ENCODE measurements at places on chromosomes 7 and 10. TPM values are rescaled to one million over a fixed set of nuclear protein-coding genes. Genes with fewer than 3 reads are reported as not detected.

LBX1 gene
- not detected for total RNA-seq

- H3K27ac ChIP-seq, result no peak overlapping the region
- no peak overlapping the region for H3K4me3 ChIP-seq
- H3K36me3 ChIP-seq, result no peaks in the 10 kb centered on the region
- no peaks in the 10 kb centered on the region for H3K4me1 ChIP-seq
These were observed 70.9 kb upstream of the MGMT start for GRCh38 chr10:129396021-129396722.

GRCh38 chr10:52359441-52359840 is 45.4 kb downstream of the DKK1 start:
- no peaks in the 10 kb centered on the region for H3K4me1 ChIP-seq
- no peak overlapping the region for H3K27ac ChIP-seq
- no peak overlapping the region for H3K4me3 ChIP-seq
- no peak for DNase-seq
- no peaks in the 10 kb centered on the region for H3K36me3 ChIP-seq

DNA sequence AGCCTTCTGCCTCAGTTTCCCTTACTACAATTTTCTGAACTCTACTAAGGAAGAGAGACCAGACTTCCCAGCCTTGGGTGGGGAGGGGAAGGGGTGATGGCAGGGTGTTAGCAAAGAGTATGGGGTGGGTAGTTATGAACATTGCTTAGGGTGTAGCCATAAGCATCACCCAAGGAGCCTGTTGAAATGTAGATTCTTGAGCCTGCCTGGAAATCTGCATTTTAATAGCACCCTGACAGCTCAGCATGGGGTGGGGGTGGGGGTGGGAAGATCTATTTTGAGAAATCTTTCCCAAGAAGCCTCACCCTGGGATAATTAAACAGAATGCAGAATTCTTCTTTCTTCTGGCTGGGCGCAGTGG is 164.8 kb downstream of the NRF1 start:
- H3K4me1 ChIP-seq, result peaks cover 5% of the 10 kb centered on the region
- DNase-seq, result no peak
- H3K27me3 ChIP-seq, result peaks cover 29% of the 10 kb centered on the region
- H3K36me3 ChIP-seq, result no peaks in the 10 kb centered on the region
- H3K27ac ChIP-seq, result no peak overlapping the region

DNA sequence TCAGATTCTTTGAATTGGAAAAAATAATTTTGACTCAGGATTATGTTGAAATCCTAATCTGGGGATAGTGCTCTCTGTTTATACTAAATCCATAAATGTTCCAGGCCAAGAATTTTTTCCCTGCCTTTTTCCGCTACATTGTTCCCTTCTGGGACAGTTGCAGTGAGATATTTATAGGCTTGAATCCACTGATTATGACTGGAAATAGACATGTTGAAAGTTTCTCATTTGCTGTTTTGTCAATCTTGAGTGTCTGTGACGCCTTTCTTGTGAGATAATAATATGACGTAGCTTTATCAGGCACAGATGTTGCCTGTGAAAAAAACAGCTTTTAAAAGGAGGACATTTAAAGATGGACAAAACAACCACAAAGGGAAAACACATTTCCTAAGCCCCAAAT is 155.9 kb downstream of the ARID5B start:
- H3K36me3 ChIP-seq, result peaks cover 82% of the 10 kb centered on the region
- peak overlapping the region; percentile 22 for H3K4me3 ChIP-seq
- peaks cover 95% of the 10 kb centered on the region for H3K4me1 ChIP-seq
- H3K27me3 ChIP-seq, result no peaks in the 10 kb centered on the region

DNA sequence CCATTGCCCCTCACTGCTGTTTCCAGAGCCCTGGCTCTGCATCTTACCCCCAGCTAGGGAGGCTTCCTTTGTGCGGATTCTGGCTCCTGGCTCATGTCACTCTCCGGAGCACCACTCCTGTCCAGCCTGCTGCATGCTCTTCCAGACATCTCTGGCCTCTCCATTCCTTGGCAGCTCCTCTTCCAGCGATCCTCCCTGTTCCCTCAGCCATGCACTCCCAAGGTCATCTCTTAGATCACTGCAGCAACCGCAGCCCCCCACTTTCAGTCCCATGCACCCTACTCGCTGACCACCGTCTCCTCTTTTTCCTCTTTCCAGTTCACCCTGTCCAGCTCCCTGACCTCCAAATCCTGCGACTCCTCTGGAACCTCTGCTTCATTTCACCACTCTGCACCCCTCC is 6.9 kb upstream of the SMARCD3 start:
- H3K27me3 ChIP-seq, result peaks cover 20% of the 10 kb centered on the region
- DNase-seq, result no peak
- no peak overlapping the region for H3K4me3 ChIP-seq
- peaks cover 13% of the 10 kb centered on the region for H3K36me3 ChIP-seq
- H3K4me1 ChIP-seq, result peaks cover 28% of the 10 kb centered on the region

GRCh38 chr10:6487920-6488319 is 92.2 kb downstream of the PRKCQ start:
- no peak overlapping the region for H3K27ac ChIP-seq
- DNase-seq, result no peak
- no peaks in the 10 kb centered on the region for H3K36me3 ChIP-seq
- no peaks in the 10 kb centered on the region for H3K4me1 ChIP-seq
- no peak overlapping the region for H3K4me3 ChIP-seq
- no peaks in the 10 kb centered on the region for H3K27me3 ChIP-seq

- no peak overlapping the region for H3K4me3 ChIP-seq
- peaks cover 2% of the 10 kb centered on the region for H3K4me1 ChIP-seq
- H3K27me3 ChIP-seq, result no peaks in the 10 kb centered on the region
- no peak overlapping the region for H3K27ac ChIP-seq
- DNase-seq, result no peak
- H3K36me3 ChIP-seq, result peaks cover 32% of the 10 kb centered on the region
These were observed 16.3 kb downstream of the LIPA start for GRCh38 chr10:89235073-89235798.

GNA12 gene
- 68.8 TPM for total RNA-seq

DNA sequence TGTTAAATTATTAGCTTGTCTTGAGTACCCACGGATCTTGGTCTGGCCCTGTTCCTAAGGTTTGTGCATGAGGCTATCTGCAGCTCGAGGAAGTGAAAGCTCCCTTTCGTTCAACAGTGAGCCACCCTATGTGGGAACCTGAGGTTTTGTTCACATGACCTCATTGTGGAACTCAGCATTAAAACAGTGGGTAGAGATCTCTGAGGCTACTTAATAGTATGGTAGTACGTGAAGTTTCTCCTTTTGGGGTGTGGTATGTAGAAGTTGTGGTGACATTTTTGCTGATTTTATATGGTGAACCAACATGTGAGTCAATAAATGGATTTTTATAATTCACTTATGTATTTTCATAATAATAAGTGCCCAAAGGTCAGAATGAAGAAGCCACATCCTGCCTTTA is 252.7 kb upstream of the FERD3L start:
- H3K4me3 ChIP-seq, result peak overlapping the region; percentile 8
- H3K27me3 ChIP-seq, result no peaks in the 10 kb centered on the region
- peaks cover 43% of the 10 kb centered on the region for H3K4me1 ChIP-seq

GRCh38 chr10:69220507-69220906 is 375 bp downstream of the HKDC1 start:
- no peaks in the 10 kb centered on the region for H3K27me3 ChIP-seq
- peaks cover 23% of the 10 kb centered on the region for H3K4me1 ChIP-seq
- no peaks in the 10 kb centered on the region for H3K36me3 ChIP-seq
- H3K4me3 ChIP-seq, result no peak overlapping the region
- DNase-seq, result no peak

GRCh38 chr10:16612115-16612980 is 90.7 kb upstream of the C1QL3 start:
- DNase-seq, result no peak
- H3K4me3 ChIP-seq, result no peak overlapping the region
- no peak overlapping the region for H3K27ac ChIP-seq
- H3K4me1 ChIP-seq, result no peaks in the 10 kb centered on the region

- H3K4me3 ChIP-seq, result no peak overlapping the region
- H3K36me3 ChIP-seq, result peaks cover 43% of the 10 kb centered on the region
- H3K4me1 ChIP-seq, result peaks cover 6% of the 10 kb centered on the region
- H3K27ac ChIP-seq, result no peak overlapping the region
These were observed 52.6 kb downstream of the ITGB1 start for GRCh38 chr10:32905466-32905865.

Measured in osteocyte (in vitro differentiated cells).